Urinary bladder (tissue), 4 donors: ENCODE measurements at places on chromosomes 12 and 14.

- DNase-seq: no peak
Observed at GRCh38 chr12:97960741-97961608, 498.4 kb downstream of the RMST start.

DNA sequence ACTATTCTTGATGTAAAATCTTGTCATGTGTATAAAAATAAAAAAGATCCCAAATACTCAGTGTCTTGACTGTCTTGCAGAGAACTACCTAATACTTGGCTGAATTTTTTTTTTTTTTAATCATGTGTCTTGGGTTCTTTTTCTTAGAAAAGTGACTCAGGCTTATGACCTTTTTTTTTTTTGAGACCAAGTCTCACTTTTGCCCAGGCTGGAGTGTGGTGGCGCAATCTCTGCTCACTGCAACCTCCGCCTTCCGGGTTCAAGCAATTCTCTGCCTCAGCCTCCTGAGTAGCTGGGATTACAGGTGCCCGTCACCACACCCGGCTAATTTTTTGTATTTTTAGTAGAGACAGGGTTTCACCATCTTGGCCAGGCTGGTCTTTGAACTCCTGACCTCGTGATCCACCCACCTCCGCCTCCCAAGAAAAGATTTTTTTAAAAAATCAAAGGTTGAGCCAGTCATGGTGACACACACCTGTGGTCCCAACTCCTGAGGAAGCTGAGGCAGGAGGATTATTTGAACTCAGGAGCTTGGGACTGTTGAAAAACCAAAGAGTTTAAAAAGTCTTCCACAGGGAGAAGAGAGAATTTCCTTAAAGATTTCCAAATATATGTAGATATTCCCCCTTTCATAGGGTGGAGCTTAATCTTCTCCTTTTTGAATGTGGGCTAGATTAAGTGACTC, 17.7 kb upstream of the TDG start:
- no peak for DNase-seq

- no peak for DNase-seq
Observed at GRCh38 chr12:57377103-57377840, 53.6 kb downstream of the R3HDM2 start.

DNA sequence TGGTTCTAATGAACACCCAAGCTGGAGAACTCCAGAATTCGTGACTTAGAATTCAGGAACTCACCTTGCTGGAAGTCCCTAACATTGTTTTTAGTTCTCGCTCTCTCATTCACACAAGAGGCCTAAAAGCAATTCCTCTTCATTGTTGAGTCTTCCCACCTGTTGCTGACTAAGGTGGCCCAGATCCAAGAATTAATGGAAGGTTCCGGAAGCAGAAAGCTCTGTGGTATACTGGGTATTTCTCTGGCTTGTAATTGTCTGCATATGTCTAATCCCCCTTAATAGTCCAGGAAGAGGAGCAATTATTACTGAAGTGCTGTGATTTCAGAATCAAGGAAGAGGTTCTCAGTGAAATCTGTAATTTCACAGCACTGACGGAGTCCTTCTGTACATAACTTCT, 31.4 kb downstream of the TMEM233 start:
- no peak for DNase-seq

GRCh38 chr14:46322730-46323403, 328.7 kb downstream of the RPL10L start:
- no peak for DNase-seq

DNA sequence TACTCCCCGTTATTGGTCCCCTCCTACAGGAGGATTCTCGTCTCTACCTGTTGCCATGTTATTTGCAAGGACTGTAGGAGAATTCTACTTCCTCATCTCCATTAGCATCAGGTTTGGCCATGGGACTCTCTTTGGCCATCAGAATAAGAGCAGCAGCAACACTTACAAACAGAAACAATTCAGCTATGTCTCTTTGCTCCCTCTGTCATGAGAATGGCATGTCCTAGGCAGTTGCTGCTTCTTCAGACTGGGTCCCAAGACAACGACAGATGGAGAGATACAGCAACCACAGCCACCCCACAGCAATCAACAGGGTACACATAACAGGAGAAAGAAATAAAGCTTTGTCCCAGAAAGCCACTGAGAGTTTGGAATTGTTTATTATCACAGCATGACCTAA, 19.7 kb downstream of the SLC41A2 start:
- DNase-seq: no peak

DNA sequence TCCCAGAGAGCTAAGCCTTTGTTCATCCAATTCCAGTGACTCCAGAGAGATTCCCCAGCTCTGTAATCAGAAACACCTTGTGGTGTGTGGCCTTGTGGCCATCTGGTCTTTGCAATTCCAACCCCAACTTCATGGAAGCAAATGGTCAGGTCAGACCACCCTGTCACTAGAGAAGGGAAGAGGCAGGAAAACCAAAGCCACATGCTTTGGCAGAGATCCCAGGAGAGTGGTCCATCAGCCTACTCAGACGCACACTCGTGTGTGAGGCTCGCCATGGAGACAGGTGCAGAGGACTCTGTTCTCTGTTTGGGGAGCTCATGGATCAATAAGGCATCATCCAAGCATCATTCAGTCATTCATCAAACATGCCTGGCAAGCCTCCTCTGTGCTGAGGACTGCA, 46.2 kb upstream of the TUNAR start:
- DNase-seq: no peak
